ENCODE measurements at places on chromosomes 2 and 18. TPM values are rescaled to one million over a fixed set of nuclear protein-coding genes. Genes with fewer than 3 reads are reported as not detected.

NEURL3 gene
- 0.06 TPM for polyA plus RNA-seq

IL1R2 gene
- polyA plus RNA-seq: 24.6 TPM

DNA sequence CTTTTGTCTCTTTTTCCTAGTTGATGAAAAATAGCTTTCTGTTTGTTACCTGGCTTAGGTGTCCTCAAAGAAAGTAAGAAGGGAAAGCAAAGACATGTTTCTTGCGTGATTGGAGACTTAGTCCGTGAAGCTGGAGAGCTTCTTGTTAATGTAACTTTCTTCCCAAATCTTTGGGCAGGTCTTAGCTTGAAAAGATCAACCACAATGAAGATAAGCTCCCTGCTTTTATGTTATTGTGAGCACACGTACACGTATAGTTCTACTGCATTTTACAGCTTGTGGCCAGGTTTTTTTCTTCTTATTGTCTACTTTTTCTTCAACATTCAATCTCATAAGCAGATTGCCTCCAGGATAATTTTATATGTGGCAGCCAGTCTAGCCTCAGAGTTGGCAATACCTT, 99.8 kb downstream of the DIS3L2 start:
- no peak for DNase-seq

DNA sequence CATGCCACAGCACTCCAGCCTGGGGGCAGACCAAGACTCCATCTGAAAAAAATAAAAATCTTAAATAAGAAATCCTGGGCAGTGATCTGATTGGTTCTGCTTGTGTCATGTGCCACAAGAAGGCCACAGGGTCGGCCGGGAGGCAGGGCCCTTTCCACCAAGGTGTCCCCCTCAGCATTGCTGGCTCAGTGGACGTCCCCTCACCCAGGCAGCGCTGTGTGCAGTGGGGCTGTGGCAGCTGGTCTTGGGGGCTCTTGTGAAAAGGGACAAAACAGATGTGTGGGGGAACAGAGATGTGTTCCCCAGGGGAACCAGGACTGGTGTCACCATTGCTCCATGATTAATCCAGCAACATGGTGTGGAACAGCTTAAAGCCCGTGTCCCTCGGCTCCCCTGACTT, 60.5 kb downstream of the HS6ST1 start:
- no peak for DNase-seq

DNA sequence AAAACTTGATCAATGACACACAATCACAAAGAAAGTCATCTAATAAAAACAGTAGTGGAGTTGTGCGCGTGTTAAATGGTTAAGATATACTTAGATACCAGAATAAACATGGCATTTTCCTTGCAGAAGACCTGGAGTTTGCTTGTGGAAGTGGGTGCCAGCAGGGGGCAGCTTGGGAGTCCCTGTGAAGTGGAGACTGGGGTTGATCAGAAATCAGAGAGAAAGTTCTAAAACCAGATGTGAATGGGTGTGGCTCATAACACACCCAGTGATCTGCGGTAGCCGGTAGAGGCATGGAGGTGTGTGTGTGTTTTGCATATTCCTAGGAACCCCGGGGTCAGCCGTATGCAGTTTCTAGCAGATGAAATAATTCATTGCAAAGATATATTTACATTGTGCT, 300.1 kb upstream of the TRIB2 start:
- DNase-seq: no peak

GRCh38 chr2:155727187-155727895, 605.2 kb downstream of the NR4A2 start:
- DNase-seq: no peak
